ENCODE measurements at places on chromosomes 4 and X. TPM values are rescaled to one million over a fixed set of nuclear protein-coding genes. Genes with fewer than 3 reads are reported as not detected.
A peak's percentile ranks its signal among the peaks of the same experiment; 100 is the strongest.

DNA sequence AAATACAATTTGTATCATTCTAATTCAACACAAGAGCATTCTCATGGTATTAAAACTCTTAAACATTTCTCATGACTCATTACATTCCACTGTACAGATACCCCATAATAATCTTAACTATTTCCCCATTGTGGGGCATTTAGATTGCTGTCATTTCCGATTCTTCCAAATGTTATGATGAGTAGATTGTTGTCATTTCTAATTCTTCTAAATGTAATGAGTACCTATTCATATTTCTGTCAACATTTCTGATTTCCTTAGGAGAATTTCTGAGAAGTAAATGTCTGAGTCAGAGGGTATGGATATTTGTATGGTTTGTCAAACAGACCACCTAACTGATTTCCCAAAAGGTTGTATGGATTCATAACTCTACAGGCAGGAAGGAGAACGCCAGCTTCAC, 8.3 kb downstream of the S100G start:
- no peaks in the 10 kb centered on the region for H3K4me1 ChIP-seq
- DNase-seq, result no peak
- H3K36me3 ChIP-seq, result no peaks in the 10 kb centered on the region

- H3K36me3 ChIP-seq, result no peaks in the 10 kb centered on the region
- H3K4me1 ChIP-seq, result peaks cover 6% of the 10 kb centered on the region
- peak overlapping the region; percentile 90 for H3K4me3 ChIP-seq
- DNase-seq, result no peak
These were observed 620 bp downstream of the ITM2A start for GRCh38 chrX:79366556-79366872.

GRCh38 chr4:138835832-138836533, 179.6 kb upstream of the NOCT start:
- H3K27me3 ChIP-seq, result peaks cover 4% of the 10 kb centered on the region
- peaks cover 30% of the 10 kb centered on the region for H3K4me1 ChIP-seq
- no peak for DNase-seq

OPHN1 gene
- total RNA-seq, result 7.8 TPM

DNA sequence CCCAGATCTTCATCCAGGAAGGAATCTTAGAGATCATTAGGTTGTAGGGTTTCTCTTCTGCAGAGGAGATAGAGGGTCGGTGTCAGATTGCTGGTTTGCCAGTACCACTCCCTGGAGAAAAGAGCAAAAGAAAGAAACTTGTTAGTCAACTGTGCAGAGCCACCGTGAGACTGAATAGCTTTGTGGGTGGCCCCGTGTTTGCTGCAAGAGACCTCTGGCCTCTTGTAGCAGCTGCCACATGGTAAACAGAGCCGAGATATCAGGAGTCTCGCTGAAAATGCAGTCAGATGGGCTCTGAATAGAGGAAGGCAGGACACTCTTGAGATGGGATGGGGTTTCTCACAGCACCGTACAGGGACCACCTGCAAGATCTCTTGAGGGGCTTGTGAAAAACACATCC, 149.7 kb downstream of the PTTG2 start:
- no peak for DNase-seq
- no peaks in the 10 kb centered on the region for H3K36me3 ChIP-seq
- peaks cover 10% of the 10 kb centered on the region for H3K27me3 ChIP-seq
- peaks cover 45% of the 10 kb centered on the region for H3K4me1 ChIP-seq
- H3K27ac ChIP-seq, result peak overlapping the region; percentile 74

Measured in glutamatergic neuron (in vitro differentiated cells).